ENCODE measurements at places on chromosomes 3 and 15.

DNA sequence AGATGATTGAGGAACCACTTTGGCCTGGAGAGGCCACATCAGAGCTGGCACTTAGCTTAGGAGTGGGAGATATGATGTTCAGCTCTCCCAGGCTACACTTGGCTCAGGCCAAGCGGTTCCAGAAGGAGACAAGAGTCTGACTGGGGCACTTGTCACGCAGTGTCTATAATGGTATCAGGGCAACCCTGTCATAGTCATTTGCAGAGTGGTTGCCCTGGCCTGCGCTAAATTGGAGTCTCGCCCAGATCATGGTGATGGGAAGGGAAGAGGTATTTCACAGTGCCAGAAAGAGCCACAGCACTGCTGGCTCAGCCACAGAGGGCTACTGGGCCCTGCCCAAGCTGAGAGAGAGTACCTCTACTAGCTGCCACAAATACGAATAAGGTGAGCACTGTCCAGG, 186.9 kb upstream of the CRBN start:
- no peak for DNase-seq

DNA sequence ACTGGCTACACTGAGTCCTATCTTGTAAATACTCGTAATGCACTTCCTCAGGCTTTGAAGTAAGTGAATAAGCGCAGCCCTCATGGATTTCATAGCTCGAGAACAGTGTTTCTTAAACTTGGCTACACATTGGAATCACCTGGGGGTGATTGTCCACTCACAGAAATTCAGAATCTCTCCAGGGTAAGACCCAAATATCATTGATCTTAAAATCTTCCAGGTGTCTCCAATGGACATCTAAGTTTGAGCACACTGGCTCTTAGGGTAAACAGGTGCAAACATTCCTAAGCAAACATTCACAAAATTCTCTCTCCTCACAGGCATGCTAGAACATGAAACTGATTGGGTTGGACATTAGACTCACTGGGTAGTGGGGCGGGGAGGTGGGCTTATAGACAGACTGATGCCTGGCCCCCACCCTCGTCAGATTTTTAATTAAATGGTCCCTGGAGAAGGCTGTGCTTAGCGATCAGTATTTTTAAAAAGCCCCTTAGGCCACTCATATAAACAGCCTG, 279.7 kb upstream of the TBL1XR1 start:
- DNase-seq, result no peak

GRCh38 chr3:22907161-22907780, 295.9 kb upstream of the UBE2E2 start:
- no peak for DNase-seq

DNA sequence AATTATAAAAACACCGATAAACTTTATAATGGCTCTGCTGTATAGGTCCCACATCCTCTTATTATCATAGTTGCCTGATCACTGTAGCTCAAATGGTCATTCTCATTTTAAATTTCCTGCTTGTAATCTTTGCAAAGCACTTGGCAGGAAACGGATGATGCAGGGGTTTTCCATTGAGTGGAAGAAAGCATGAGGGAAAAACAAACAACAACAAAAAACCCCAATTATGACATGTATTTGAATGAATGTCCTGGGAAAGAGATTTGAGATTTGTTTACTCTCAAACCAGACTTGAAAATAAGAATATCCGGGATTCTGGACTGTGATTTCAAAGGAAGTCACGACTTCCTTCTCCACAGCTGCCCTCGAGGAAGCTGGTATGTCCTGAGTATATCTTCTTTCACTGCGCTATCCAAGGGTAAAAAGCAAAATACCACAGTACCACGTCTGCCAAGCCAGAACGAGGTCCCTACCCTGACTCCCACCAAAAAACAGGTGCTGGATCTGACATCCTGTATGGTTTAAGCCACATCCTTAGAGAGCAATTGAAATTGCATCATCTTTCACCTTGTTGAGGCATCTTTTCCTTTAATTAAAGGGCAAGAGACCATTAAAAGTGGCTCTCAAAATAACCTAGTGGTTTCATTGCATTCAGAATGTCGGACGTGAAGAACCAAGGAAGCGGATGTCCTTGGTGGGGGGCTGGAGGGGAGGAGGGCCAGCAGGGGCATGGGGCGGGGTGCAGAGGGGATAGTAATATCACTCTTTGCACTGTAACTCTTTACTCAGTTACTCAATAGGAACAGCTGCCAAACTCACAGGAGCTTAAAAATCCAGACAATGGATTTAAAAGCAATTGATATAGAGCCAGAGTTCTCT, 13.5 kb upstream of the TIPIN start:
- no peak for DNase-seq

GRCh38 chr15:70376929-70377691, 279.4 kb upstream of the TLE3 start:
- no peak for DNase-seq
